ENCODE measurements at places on chromosomes 5 and 9.

GRCh38 chr5:119302916-119303897, 52.6 kb upstream of the TNFAIP8 start:
- peak; percentile 93 for DNase-seq

DNA sequence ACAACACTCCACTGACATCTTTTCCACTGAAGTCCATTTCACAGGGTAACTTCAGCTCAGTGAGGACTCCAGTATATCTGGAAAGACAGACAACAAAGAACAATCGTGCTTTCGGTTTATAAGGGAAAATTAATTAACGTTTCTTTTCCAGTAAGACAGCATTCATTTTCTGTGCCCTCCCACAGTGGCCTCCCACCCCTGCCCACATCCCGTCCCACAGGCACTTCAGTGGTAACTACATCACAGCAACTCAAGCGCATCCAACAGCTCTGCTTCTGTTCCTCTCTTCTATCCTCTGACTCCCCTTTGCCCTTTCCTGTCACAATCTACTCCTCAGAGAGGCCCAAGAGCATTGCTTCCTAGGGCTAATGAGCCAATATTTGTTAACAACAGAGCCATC, 40.3 kb downstream of the GLDC start:
- DNase-seq: no peak

GRCh38 chr5:4570047-4570995, 569.8 kb upstream of the ADAMTS16 start:
- no peak for DNase-seq

- DNase-seq: no peak
Measured at GRCh38 chr5:59279979-59280378, 613.5 kb downstream of the PDE4D start.

GRCh38 chr9:69170231-69170630, 3.8 kb upstream of the TJP2 start:
- no peak for DNase-seq

GRCh38 chr5:36844305-36844704, 32.3 kb upstream of the NIPBL start:
- no peak for DNase-seq

- no peak for DNase-seq
Measured at GRCh38 chr5:59095480-59095879, 512.6 kb downstream of the RAB3C start.

GRCh38 chr9:4106081-4106759, 193.6 kb downstream of the GLIS3 start:
- DNase-seq: no peak

GRCh38 chr5:154461531-154461930, 15.7 kb downstream of the SAP30L start:
- DNase-seq: peak; percentile 72

GRCh38 chr5:38607930-38608564, 51.6 kb upstream of the LIFR start:
- peak; percentile 45 for DNase-seq

DNA sequence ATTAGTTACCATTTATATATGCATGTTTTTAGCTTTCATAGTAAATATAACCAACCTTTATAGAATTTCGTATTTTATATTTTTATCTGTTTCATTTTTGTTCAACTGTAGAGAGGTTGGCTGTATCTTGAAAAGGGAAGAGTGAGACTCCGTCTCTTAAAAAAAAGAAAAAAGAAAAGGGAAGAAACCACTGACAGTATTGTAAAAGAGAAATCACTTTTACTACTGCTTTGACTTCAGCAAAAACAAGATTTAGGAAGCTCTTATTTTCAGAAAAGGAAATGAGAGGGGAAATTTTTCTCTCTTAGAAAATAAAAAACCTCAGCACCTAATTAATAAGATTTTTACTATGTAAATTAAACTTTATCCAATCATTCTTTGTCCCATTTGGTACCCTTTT, 14.4 kb downstream of the POLK start:
- DNase-seq: no peak

DNA sequence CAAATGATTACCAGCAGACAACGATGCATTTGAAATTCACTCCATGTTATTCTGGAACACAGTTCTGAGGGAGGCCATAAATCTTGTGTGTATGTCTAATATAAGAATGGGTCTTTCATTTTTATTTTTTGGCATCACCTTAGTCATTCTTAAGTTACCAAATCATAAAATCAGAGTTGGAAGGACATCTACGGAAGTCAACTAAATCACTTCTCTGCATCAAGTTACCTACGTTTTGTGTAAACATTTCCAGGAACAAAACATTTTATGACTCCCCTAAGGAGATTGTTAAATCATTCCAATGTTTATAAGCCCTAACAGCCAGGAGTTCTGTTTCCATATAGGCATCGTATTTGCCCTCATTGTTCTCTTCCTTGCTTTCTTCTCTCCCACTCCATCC, 378.2 kb downstream of the FAM170A start:
- DNase-seq: no peak

GRCh38 chr5:110108520-110108919, 418.8 kb downstream of the MAN2A1 start:
- no peak for DNase-seq

GRCh38 chr9:81473708-81474107, 215.6 kb downstream of the TLE1 start:
- no peak for DNase-seq

DNA sequence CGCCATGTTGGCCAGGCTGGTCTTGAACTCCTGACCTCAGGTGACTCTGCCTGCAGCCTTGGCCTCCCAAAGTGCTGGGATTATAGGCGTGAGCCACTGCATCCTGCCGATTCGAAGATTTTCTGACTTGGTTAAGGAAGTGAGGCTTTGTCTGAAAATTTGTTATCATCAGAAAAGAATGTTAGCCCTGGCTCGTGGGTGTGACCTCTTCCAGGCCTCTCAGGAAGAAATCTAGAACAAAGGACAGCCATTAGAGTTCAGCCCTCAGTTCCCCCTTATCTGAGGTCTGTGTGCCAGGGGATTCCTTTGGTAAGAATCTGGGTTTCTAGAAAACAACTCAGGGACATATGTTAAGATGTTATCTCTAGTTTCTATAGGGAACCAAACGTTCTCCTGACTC, 6.2 kb downstream of the OR2S2 start:
- peak; percentile 79 for DNase-seq

DNA sequence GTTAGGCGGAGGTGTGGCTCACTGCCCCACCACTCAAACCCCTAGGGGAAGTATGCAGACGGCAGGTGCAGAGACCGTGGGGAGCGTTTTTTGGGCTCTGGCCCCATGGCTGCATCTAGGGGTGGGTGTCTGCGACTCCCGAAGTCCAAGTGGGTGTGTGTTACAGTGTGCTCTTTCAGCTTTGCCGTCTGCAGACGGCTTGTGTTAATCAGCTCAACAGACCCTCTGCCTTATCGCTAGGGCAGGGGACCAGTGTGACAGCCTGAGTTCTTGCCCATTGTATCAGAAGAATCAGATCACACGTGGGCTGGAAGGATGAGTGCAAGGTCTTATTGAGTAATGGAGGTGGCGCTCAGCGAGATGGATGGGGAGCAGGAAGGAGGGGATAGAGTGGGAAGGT, 162.8 kb downstream of the ENC1 start:
- no peak for DNase-seq

GRCh38 chr5:112534611-112535255, 115.7 kb upstream of the EPB41L4A start:
- DNase-seq: no peak

- DNase-seq: no peak
Measured at GRCh38 chr9:33908749-33909148, 91.8 kb downstream of the UBE2R2 start.

DNA sequence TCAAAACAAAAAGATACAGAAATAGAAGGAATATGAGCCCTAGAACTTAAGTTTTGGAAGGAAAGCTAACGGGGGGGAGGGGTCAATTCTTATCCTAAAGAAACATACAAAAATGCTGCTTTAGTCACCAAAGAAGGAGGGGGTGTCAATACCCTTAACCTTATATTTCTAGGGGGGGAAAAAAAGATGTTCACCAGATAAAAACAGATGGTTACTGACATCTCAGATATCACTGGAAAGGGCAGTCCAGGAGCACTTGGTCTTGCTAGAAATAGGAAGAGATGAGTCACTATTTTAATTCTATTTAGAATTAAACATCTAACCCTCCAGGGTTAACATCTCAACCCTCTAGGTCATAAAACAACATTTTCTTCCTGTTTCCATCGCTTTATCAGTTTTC, 1.7 kb downstream of the DIAPH1 start:
- no peak for DNase-seq

DNA sequence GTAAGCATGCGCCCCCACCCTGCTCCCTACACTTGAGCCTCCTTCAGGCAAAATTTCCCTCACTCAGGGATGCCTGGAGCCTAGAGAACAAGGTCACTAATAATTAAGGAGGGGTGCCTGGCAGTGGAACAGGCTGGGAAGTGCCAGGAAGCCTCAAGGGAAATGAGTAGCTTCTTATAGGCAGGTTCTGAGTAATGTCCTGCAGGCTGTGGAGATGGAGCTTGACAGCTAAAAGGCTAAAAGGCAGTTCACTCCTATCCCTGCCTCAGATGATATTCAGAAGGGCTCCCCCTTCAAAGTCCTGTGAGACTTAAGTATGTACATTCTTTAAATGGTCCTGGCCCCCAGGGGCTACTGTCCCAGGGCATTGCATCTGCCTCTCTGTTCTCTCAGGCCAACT, 65.5 kb upstream of the SMIM32 start:
- no peak for DNase-seq

- no peak for DNase-seq
Measured at GRCh38 chr5:168408561-168409305, 77.5 kb upstream of the RARS1 start.

- no peak for DNase-seq
Measured at GRCh38 chr5:15584528-15584927, 84.5 kb downstream of the FBXL7 start.

All from brain microvascular endothelial cell (primary cell).